ENCODE measurements at places on chromosomes 13 and 19.
A peak's percentile ranks its signal among the peaks of the same experiment; 100 is the strongest.

GRCh38 chr19:13796301-13797057 is 1.2 kb downstream of the ZSWIM4 start:
- peak; percentile 67 for DNase-seq

DNA sequence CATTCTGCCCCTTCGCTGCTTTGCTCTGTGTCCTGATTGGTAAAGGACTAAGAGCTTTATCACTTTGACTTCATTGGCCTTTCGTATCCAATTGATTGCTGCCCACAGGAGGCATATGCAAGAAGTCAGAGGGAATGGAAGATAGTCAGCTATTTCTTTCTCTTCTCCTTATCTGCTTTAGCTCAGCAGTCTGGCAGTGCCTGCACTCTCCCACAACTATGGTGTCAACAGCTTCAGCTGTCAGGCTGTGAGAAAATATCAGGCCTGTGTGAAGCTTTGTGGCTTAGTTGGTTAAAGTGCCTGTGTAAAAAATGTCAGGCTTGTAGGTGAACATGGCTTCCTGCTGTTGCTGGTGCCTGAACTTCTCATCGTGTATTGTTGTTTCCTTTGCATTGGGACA is 243.0 kb downstream of the PCDH17 start:
- no peak for DNase-seq

DNA sequence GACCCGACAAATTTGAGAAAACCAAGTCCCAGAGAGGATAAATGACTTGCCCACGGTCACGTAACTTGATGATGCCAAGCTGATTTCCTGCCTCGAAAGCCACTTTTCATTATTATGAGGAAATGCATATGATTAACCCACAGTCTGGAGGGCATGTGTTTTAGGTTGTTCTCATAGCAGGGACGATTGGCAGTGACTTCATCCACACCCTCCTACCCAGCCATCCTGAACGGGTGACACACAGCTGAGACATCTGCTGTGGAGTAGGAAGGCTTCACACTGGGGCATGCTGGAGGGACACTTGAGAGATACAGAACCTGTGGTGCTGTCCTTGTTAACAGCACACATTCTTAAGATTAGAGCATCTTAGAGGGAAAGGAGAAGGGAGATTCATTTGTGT is 65.4 kb upstream of the WDFY2 start:
- no peak for DNase-seq

DNA sequence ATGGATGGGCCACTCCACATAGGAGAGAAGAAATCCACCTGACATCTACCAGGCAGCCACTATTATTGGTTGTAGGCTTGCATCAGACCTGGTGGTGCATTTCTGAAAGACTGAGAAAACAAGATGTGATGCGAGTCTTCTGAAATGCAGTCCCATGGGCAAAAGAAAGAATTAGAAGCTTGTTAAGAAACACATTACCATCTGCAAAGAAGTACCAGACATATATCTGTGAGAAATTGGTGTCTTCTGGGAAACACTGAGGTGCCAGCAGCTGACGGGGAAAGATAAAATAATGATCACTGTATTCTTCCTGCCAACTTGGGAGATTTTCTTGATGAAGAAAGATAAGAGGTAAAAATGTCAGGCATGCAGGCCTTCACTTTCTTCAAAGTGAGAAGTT is 14.4 kb downstream of the AMER2 start:
- no peak for DNase-seq

GRCh38 chr13:110683203-110683883 is 22.6 kb downstream of the CARS2 start:
- no peak for DNase-seq

- DNase-seq, result no peak
Measured at GRCh38 chr19:40889366-40889765, 7.3 kb upstream of the CYP2A7 start.

DNA sequence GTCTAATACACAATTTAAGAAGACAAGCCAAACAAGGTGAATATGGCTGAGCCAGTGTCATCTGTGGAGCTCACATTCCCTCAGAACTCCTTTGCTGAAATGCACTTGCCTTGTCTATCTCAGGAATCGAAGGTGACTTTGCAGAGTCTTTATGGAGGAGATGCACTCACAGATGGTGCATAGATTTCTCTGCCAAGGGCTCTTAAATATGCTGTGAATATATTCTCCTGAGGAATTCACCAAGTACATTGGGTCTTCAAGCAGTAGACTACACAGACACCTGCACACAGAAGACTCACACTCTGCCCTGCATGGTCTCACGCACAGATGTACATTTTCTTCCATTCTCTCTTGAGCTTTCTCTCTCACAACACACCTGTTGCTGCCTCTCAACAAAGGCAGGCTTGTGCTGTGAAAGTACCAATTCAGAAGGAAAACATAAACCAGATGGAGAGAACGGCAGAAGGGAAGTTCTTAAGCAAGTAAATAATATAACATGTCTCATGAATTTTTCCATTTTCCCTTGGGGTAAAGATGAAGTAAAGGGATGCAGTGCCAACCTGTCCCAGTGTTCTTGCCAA is 174.7 kb downstream of the DLEU7 start:
- DNase-seq, result no peak

DNA sequence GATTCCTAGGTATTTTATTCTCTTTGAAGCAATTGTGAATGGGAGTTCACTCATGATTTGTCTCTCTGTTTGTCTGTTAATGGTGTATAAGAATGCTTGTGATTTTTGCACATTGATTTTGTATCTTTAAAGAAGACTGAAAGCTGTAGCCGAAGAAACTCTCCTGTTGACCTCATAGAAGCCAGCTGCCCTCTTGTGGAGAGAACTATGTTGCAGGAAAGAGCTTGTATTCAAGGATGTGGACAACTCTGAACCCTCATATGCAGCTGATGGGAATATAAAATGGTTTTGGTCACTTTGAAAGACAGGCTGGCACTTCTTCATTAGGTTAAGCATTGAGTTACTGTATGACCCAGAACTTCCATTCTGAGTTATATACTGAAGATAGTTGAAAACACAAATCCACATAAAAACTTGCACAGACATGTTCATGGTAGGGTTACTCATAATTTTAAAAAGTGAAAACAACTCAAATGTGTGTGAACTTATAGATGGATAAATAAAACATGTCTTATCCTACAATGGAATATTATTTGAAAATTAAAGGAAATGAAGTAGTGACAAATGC is 65.8 kb upstream of the SLITRK6 start:
- DNase-seq, result no peak

DNA sequence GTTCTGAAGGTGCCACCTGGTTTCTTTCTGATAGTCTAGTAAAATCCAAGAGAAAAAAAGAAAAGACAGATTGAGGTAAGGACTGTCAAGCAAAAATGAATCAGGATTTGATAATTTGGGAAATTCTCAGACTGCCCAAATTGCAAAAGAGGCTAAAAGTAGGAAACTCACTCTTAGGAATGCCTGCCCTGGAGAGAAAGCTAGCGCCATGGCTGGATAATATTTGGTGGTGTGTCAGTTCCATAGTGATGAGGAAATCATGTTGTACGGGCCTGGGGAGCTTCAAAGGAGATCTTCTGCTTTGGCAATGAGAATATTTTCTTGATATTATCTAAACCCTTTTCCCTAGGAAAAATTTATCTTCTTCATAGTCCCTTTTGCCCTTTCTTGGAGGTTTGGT is 1008.1 kb upstream of the SLC10A2 start:
- no peak for DNase-seq

DNA sequence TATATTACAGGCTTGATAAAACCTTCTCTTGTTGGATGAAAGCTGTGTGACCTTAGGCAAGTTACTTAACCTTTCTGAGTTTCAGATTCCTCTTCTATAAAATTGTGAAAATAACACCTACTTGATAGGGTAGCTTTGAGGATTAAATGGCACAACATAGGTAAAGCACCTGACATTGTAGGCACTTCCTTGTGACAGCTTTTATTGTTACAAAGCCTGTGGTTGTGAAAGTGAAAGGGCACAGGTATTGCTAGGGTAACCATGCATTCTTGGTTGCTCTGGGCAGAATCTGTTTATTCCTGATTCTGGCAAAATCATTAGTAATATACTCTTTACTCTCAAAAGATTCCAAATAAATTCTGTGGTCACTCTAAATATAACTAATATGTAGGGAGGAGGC is 493.4 kb downstream of the OLFM4 start:
- no peak for DNase-seq

DNA sequence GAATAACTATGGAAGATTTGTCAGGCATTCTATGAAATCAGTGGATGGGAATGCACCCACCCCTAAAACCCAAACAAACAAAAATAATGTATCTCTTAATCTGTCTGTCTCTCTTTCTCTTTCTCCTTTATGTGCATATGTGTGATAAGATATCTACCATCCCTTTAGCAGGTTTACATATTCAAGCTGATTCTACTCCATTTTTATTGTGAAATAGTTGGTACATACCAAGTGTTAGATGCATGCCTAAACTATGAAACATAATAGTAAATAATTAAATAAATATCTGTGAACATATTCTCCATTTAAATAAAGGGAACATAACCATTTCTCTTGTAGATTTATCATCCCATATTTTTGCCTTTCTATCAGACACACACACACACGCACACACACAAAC is 121.8 kb upstream of the PCDH9 start:
- DNase-seq, result no peak

DNA sequence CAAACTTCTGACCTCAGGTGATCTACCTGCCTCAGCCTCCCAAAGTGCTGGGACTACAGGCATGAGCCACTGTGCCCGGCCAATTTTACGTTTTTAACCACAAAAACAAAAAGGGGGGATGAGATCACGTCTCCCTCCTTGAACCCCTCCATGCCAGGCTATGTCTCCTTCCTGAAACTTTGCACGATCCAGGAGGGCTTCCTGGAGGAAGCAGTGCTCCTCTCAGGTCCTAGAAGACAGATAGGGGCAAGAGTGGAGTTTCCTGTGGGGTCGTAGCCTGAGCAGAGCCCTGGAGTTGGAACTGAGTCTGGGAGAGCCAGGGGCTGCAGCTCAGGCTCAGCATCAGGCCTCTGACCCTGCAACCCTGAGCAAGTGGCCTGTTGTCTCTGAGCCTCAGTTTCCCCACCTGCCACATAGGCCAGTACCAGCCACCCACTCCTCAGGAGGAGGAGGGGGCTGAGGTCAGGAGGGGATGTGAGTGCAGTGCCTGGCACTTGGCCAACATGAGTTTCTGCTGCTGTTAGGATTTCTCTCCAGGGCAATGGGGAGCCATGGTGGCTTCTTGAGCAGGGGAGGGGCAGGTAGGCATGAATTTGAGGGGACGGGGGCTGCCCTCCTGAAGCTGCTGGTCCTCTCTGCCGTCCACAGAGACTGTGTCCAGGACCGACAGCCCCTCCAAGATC is 16.0 kb downstream of the APBA3 start:
- no peak for DNase-seq

DNA sequence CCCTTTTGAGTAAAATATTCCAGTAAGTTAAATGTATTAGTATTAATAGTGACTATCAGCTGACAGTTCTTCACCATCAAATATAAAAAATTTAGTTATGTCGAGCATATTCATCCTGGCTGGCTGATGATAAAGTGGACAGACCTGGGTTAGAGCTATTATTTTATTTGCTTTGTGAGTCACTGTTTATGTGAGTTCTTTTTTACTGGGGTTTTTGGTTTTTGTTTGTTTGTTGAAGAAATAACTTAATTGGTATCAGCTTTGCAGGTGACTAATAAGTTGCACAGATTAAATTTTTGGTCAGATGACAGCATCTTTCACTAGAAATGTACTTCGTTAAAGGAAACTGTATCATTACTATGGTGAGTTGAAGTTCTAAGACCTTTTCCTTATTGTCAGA is 224.7 kb downstream of the GGACT start:
- no peak for DNase-seq
